ENCODE measurements at places on chromosomes 2 and 18. TPM values are rescaled to one million over a fixed set of nuclear protein-coding genes. Genes with fewer than 3 reads are reported as not detected.

Gene GAREM2
- 0.44 TPM for total RNA-seq

Gene APOB
- total RNA-seq, result under 0.01 TPM

Gene MALT1
- total RNA-seq, result 11.6 TPM

Gene SCYGR4
- not detected for total RNA-seq

Gene TRIM43B
- total RNA-seq, result not detected

Gene ARHGAP28
- total RNA-seq, result 1.5 TPM

Gene PLA2R1
- 7.0 TPM for total RNA-seq

Gene CNRIP1
- 36.9 TPM for total RNA-seq

Gene ALPG
- total RNA-seq, result not detected

Gene FKBP1B
- total RNA-seq, result 12.6 TPM

Gene TBR1
- total RNA-seq, result under 0.01 TPM

Gene CAPG
- 23.4 TPM for total RNA-seq

Gene SOWAHC
- 11.5 TPM for total RNA-seq

Gene FHOD3
- total RNA-seq, result under 0.01 TPM

Gene BCL2L11
- total RNA-seq, result 29.0 TPM

Gene ERFE
- under 0.01 TPM for total RNA-seq

Gene CTIF
- total RNA-seq, result 18.1 TPM

Gene PCARE
- total RNA-seq, result not detected

Gene NPHP1
- 1.5 TPM for total RNA-seq

GRCh38 chr2:1503471-1504310, 90.4 kb downstream of the TPO start:
- no peak for DNase-seq

GRCh38 chr2:69493268-69493667, 56.0 kb upstream of the NFU1 start:
- peak; percentile 17 for DNase-seq

GRCh38 chr18:58024139-58024538, 19.9 kb upstream of the NEDD4L start:
- no peak for DNase-seq

DNA sequence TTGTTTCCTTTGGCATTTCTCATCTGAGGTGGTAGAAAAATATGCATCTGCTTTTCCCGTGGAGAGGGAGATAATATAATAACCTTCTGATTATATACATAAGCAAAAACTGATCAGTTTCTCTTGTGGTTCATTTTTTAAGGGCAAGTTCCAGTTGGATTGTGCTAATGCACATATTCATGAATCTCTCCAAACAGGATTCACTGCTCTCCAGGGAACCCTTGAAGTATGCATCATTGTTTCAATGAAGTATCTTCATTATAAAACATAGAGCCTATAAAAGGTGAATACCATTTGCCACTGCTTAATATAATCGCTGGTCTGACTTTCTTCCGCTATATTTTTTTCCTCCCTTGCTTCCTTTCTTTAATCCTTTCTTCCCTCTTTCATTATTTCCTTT, 384.7 kb downstream of the FIGN start:
- DNase-seq, result no peak

DNA sequence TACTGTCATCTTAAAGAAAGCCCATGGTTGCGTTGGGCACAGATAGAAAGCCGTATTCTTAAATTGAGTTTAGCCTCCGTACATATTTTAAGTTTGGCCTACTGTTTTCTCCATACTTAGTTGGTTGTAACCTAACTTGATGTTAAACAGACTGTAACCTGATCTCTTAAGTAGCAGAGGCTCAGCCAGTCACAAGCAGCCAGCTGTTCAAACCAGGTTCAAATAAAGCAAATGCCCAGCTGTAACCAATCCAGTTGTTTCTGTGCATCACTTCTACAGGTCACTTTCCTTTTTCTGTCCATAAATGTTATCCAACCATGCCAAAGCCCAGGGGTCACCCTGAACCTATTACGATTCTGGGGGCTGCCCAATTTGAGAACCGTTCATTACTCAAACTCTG, 10.0 kb upstream of the THADA start:
- no peak for DNase-seq

- peak; percentile 7 for DNase-seq
Measured at GRCh38 chr2:14944562-14945346, 312.2 kb downstream of the LRATD1 start.

GRCh38 chr2:103788389-103788788, 1026.6 kb downstream of the TMEM182 start:
- no peak for DNase-seq

GRCh38 chr18:55376387-55376786, 211.6 kb downstream of the TCF4 start:
- DNase-seq, result no peak

GRCh38 chr2:22600999-22601398, 784.0 kb upstream of the KLHL29 start:
- DNase-seq, result no peak

GRCh38 chr2:25365241-25365640, 23.5 kb upstream of the DNMT3A start:
- no peak for DNase-seq

DNA sequence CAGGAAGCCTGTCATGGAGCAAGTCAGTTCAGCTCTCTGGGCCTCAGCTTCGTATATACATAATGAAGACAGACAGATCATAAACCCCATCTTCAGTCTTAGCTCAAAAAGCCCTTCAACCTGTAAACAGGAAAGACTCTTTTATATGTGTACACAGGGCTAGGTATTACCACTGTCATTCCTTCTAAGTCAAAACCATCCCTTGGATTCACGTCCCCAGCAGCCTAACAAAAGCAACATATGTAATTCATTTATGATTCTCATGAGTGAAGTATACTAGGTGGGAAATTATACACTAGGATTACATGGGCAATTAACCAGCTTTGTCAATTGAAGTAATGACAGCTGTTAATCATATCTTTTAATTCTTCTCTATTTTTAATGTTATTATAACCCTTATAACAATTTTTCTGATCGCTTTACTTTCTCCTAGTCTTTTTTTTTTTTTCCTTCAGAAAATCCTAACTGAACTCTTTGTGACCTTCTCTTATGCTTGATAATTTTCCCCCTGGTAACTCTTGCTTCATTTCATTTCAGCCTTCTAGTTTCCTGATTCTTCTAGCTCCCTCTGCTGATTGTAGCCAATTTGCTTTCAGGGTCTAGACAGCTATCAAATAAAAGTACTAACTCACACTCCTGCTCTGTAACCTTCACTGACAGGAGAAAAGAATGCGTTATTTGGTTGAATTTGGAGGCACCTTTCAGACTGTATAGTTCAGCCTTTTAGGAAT, 99.7 kb downstream of the RBM43 start:
- no peak for DNase-seq

DNA sequence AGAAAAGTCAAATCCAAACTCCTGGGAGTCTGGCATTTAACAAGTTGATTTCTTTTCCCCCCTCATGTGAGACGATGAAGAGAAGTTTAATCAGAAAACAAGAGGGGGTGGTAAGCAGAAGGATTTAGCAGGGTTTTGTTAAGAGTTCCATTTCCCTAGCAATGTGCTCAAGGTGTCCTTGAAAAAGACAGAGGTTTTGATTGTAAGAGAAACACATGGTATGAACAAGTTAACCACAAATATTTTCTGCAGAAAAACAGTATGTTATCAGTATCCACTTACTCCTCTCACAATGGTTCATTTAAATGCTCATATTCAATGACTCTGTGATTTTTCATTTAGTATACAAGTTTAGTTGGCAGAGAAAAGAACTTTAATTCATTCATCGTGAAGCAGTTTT, 26.8 kb downstream of the LAMA1 start:
- DNase-seq, result no peak

DNA sequence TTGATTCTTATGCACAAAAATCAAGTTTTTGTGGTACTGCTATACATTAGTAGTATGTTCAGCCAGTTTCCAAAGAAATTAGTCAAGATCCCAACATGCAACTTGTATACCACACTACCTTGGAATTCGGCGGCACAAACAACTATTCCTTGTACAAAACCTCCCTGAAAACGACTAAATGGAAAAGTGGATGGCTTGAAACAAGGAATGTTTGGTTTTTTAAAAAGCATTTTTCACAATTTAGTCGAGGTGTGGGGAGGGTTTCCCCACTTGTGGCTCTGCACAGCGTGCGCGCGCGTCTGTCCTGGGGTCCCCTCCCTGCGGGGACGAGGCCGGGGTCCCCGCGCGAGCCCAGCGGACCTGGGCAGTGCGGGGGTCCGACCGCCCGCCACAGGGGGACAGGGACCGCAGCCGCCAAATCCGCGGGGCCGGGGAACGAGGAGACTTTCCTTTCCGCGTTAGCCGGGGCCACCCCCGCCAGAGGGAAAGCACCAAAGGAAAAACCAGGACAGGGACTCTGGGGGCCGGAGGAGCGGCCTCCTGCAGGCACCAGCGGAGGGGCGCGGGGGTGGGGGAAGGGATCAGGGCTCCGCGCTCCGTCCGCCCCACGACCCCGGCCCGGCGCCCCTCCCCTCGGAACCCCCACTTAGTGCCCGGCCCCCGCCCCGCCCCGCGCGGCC, 534 bp upstream of the SOCS6 start:
- peak; percentile 42 for DNase-seq

- no peak for DNase-seq
Measured at GRCh38 chr2:11920993-11921583, 174.7 kb downstream of the LPIN1 start.

- no peak for DNase-seq
Measured at GRCh38 chr18:49851624-49852023, 38.3 kb upstream of the ACAA2 start.

- DNase-seq, result no peak
Measured at GRCh38 chr18:54717673-54718407, 110.4 kb upstream of the RAB27B start.

DNA sequence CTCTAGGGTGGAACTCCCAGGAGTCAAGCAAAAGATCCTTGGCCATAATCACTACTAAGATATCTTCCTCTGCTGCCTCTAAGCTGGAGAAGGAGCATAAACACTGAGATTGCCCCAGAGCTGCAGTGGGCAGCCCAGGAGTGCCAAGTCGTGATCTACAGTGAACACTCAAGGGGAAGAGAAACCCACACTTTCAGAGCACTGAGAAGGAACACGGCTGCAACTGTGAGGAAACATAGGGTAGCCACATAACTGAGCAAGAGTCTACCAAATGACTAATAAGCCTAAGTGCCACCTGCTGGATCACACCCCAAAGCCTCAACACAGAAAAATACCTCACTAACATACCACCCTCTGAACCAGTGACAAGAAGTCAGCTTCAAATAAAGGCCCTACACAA, 79.6 kb upstream of the RAB12 start:
- DNase-seq, result no peak

DNA sequence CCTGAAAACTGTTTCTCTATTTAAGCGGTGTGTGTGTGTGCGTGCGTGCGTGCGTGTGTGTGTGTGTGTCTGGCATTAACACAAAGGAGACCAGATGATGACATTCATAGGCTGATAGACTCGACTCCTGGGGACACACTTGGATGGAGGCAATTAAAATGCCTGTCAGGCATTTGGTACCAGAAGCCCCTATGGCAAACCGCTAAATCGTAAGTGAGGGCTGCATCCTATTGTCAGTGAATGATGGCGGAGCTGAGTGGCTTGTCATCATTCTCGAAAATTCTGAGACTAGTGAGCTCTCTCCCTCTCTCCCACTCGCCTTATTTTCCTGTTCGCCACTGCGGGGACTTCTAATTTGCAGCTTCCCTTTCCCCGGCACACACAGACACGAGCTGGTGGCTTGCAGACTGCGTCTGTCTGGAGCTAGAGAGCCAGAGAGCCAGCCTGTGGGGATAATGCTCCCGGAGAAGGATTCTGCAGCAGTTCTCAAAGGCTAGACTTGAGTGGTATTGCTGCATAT, 155.4 kb downstream of the MAP2 start:
- DNase-seq, result peak; percentile 24

GRCh38 chr2:47078541-47079482, 76.3 kb downstream of the STPG4 start:
- DNase-seq, result no peak

Data from lung microvascular endothelial cell (primary cell).